ENCODE measurements at places on chromosomes 5 and 9.

- no peak for DNase-seq
Measured at GRCh38 chr9:3205421-3206095, 320.2 kb downstream of the RFX3 start.

DNA sequence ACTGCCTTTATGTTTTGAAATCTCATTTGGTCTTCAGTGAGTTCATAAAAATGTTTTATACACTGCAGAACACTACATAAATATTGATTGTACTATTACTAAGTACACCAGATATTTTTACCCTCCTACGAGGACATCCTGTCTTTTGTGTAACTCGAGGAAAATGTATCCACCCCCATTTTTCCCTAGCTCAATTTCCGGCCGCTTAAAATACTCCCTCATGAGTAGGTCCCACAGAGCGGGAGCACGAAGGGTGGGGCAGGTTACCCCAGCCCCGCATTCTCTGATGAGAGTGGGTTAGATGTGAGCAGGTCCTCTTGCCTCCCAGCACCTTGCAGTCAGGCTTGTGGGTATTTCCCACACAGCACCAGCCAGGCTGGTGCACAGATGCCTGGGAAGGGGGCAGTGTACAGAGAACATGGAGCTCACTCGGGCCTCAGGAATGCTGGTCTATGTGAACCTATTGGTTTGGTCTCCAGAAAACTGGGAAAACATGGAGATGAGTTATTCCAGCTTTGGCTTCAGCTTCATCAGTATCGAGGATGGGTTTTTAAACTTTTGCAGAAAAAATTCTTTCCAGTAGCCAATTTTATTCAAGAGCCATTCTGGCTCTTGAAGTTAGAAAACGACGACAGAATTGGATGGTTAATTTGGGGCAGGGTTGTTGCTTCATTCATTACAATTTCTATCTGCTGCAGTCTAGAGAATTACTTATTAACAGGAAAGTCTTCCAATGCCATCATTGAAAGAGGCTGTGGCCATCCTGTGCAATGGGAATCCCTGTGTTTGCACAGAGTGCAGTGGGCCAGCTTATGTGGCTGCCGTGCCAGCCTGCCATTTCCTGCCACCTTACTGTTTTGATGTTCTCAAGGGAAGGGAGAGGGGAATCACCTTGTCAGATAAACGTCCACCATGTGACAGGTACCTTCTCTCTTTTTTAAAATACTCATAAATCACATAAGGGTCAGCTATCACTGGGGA, 73.2 kb downstream of the WDR41 start:
- no peak for DNase-seq

DNA sequence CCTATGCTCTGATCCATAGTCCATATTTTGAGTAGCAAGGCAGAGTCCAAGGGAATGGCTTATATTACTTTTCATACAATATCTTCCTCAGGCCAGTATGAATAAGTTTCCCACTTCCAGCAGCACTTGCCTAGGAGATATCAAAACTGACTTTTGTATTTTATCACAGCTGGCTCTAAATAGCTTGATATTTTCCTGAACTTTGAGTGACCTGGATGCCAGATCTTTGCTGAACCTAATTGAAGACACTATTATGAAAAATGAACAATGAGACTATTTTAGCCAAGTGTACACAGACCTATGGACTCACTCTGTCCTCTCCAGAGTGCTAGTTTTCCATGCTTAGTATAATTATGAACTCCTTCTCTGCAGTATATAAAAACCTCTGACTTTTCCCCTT, 475.6 kb upstream of the PTGER4 start:
- no peak for DNase-seq

DNA sequence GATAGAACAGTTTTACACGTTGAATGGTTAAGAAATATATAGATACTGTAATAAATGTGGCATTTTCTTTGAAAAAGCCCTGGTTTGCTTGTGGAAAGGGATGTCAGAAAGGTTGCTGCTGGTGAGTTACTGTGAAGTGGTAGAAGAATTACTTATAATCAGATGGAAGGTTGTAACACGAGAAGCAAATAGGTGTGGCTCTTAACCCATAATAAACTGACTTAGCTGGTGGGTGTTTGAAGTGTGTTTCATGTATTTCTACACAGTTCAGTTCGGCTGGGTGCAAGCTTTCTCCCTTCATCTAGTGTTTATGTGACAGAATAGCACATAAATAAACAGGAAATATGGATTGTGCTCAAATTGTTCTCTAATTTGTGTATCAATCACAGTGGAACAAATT, 5.5 kb downstream of the CNOT6 start:
- no peak for DNase-seq

GRCh38 chr5:157874861-157875260, 15.9 kb upstream of the CLINT1 start:
- no peak for DNase-seq

DNA sequence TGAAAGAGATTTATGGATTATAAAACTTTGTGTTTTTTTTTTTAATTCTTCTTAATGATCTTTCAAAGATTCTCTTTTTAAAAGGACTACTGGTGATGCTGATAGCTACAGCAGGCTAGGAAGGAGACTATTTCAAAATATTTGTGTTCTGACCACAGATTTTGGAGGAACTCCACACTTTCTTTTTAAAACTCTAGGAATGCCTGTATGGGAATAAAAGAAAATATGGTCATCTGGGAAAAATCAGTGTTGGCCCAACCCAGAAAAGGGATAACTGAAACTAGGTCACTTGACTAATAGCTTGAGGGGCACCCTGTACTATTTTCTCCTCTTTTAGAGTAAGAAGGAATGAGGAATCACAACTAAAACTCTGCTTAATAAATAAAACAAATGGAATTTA, 97.6 kb upstream of the ADAMTS19 start:
- DNase-seq, result no peak

DNA sequence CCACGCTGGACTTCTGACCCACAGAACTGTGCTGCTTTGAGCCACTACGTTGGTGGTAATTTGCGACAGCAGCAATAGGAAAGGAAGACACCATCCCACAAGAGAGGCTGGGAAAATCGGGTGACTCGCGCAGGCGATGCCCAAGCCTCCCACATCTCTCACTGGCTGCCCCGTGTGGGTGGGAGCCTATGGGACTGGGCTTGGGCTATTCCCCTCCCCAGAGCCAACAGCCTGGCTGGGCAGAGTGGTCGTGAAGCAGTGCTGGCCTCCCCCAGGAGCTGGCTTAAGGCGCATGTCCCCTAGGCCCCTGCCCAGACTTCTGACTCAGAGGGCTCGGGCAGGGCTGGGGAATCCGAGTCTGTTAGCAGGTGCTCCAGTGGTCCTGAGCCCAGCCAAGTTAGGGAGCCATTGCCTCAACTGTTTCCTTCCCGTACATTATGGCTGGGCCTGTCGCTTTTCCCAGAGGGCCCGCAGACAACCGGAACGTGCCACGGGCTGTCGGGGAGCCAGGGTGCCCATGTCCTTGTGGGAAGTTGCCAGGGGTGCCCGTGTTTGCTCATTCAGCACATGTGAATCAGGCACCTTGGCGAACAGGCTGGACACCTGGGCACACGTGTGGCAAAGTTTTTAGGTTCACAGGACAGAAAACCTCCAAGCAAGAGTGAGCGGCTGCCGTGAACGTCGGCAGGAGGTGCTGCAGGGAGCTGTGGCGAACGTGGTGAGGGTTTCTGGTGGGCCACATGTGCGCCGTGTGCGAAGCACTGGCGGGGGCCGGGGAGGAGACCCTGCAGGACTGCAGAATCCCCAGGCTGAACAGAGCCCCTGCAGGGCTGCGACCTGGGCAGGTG, 7.0 kb upstream of the RASGEF1C start:
- DNase-seq, result no peak

DNA sequence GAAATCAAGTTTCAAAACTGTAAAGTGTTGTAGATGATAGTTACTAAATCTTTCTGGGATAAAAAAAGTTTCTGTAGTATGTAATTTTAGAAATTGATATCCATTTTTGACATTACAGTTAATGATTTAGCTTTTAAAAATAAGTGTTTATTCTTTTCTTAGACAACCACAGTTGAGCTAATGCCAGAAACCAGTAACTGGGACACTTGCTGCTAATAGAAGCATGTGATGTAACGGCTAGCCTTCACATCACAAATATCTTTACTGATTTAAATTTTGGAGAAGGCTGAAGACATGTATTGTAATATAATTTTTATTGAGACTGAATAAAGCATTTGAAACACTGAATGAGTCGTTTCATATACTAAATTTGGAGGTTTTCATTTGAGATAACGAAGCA, 18.8 kb downstream of the CSNK1G3 start:
- no peak for DNase-seq

Data from activated T-helper 1 cell treated with anti-CD3 and anti-CD28 coated beads, Interleukin-2, amount 50 U/mL, for 16 hours (primary cell).